ENCODE measurements at places on chromosomes 7 and 10.

DNA sequence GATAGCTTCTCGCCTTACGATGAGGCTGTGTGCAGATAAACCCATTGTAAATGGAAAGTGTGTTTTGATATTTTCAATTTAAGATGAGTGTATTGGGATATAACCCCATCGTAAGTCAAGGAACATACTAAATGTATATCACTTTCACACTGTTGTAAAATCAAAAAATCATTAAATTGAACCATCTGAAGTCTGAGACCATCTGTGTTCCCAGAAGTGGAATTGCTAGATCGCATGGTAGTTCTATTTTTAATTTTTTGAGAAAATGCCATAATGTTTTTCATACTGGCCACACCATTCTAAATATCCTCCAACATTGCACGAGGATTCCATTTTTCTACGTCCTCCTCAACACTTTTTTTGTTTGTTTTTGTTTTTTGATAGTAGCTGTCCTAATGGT lies 209.1 kb upstream of the MTPN start:
- DNase-seq = no peak

GRCh38 chr7:108167460-108167859 lies 37.3 kb upstream of the LAMB4 start:
- DNase-seq = no peak

- DNase-seq = no peak
These were observed 274.3 kb downstream of the CCDC3 start for GRCh38 chr10:12726971-12727831.

- no peak for DNase-seq
These were observed at the start of gene STAMBPL1 for GRCh38 chr10:88879534-88880281. Gene STAMBPL1 (plus strand): TSS chr10:88880245. CDS start chr10:88901709, 21,464 bp downstream.

- no peak for DNase-seq
These were observed 27.0 kb upstream of the GIMAP7 start for GRCh38 chr7:150487625-150488024.

DNA sequence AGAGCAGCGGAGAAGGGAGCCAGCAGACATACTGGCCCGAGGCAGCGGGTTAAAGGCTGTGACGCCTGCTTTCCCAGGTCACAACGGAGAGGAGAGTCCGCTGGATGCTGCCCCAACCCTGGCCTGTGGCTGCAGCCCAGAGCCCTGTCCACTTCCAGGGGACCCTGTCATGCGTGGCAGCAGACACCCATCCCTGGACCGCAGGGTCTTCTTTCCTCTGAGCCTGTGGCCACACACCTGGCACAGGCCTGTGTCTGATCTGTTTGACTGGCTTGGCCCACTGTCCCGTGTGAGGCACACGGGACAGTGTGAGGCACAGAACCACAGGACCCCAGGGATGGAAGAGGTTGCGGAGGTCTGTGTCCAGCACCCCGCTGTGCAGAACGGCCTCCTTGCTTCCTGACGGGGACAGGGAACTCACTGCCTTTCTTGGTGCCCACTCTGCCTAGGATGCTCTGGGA lies 42.4 kb downstream of the INSIG1 start:
- DNase-seq = no peak

DNA sequence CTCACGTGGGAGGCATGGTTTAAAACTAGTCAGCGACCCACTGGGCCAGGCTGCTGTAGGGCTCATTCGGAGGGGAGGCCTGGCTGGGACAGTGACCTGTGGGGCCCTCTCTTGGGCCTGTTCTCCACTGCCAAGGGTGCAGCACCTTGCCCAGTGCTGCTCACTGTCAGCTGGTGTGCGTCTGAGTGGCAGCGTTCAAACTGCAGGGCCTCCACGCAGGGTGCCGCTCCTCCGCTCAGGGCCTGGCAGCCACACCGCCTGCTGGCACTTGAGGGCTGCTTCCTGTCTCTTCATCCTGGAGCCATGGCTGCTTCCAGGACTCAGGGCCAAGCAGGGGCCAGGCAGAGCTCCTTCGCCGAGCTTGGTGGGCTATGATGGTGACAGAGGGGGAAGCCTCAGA lies 18.3 kb downstream of the ADAMTS14 start:
- DNase-seq = no peak

DNA sequence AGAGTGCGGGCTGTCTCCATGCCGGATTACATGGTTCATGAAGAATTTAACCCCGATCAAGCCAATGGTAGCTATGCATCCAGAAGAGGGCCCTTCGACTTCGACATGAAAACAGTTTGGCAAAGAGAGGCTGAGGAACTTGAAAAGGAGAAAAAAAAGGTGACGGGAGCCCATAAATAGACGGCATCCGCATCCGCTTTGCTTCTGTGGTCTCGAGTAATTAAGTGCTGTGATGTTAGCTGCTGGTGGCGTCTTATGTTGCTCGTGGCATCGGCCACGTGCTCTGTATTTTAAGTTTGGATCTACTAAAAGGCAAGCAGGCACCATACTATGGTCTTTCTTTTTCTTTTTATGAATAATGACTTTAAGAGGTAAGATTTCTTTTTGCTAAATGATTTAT lies 11.1 kb downstream of the C7orf57 start:
- DNase-seq = no peak

DNA sequence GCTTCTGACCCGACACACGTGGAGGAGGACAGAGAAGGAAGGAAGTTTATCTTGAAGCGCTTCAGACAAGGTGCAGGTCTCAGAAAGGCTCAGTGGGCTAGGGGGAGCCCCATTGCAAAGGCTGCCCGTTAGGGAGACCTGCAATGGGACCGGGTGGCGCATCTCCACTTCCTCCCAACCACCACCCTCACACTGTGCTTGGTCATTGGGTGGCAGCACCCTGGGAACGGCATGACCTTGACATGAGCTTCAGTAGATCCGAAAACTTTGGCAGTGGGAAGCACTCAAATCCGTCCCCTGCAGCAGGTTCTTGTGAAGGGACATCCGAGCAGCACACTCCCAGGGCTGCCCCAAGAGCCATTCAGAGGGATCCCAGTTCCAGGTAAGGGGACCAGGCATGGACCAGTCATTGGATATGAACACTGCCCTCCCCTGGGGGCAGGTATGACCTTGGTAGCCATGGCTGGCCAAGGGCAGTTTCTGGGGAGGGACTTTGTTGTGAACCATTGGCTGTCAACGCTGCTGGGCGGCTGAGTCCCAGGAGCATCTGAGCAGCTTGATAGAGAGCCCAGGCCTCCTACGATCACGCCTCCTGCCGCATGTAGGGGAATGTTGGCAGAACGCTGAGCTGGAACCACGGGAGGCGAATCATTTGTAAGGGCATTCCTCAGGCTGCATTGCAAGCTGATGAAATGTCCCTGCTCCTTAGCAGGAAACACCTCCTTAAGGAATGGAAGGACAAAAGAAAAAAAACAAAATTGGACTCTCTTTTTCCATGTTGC lies 31.7 kb downstream of the GALNTL5 start:
- DNase-seq = no peak

DNA sequence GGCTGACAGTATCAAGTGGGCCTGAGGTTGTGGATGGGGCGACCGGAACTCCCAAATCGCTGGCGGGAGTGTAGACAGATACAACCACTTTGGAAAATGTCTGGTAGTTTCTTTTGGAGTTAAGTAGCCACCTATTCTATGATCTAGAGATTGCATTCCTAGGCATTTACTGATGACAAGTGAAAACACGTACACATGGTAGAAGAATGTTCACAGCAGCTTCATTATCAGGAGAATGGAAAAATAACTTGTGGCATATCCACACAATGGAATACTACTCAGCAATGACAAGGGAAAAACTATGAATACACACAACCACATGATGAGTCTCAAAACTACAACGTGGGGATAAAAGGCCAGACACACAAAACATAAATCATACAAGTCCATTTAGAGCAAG lies 146.0 kb downstream of the MYOF start:
- no peak for DNase-seq

DNA sequence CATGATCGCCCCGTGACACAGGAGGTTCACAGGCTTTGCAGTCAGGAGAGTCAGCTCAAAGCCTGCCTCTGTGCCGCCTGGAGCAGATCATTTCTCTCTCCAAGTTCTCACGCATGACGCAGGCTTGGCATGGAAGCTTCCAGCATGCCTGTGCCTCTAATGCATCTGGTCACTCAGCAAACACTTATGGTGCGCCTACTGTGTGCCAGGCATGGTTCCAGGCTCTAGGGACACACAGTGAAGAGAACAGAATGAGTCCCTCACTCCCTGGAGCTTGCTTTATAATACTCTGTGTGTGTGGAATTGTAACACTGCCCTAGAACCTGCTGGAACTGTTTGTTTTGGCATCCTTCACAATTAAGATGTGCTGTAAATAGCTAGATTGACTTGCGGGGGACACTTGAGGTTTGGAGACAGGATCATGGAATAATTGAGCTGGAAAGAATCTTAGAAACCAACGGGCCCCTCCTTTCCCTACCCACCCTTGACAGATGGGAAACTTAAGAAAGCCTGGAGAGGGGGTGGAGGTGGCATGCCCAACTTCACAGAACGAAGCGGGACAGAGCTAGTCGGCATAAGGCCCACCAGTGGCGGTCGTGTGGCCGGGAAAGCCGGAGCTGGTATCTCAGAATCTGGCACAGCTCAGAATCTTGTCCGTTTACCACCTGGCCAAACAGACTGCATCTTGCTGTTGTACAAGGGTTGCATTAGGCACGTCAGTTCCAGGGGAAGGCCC lies 4.6 kb upstream of the MYH16 start:
- DNase-seq = no peak

GRCh38 chr10:5559642-5560141 lies 34.9 kb downstream of the CALML3 start:
- DNase-seq = no peak

- DNase-seq = no peak
These were observed 52.1 kb downstream of the PNLIPRP2 start for GRCh38 chr10:116672891-116673290.

DNA sequence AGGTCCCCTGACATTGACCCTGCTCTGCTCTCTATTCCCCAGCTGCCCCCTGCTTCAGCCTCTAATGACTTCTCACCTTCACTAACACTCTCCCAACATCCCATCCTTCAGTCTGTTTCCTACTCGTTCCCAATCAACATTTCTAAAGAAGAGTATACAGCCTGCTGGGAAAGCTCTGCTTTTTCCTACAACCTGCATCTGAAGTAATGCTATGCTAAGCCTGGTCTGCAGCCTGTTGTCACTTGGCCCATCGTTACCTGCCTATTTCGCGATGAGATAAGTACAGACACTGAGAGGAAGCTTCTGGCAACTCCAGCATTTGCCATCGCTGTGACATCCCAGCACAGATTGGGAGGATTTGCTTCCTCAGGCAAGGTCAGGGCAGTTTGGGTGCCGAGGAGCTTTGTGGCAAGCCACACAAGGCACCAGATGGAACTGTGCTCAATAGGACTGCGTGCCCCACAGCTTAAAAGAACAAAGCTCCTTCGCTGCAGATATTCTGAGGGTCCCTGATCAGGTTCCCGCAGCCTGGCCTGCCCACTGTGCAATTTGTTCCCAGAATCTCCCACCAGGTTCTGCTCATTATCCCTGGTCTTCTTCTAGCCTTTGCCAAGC lies 51.4 kb downstream of the PKD1L1 start:
- no peak for DNase-seq

- DNase-seq = no peak
These were observed 107.8 kb downstream of the GALNT17 start for GRCh38 chr7:71239586-71240268.

- no peak for DNase-seq
These were observed 4.9 kb upstream of the BLOC1S2 start for GRCh38 chr10:100291356-100291755.

DNA sequence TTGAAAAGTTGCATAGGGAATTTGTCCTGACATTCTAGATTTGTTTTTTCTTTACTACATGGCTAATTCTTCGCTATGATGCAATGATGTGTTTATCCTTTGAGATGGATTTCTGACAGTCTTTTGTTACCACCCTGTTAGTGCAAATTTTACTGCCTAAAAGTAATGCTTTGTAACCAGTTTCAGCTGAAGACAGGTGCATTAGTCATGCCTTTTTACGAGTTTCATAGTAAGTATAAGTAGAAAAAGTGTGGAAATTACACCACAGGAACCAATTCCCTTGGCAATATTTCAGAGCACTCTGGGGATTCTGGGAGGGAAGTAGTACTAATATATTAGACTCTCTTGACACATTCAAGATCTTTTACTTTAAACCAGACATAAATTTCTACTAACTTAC lies 257.8 kb upstream of the DKK1 start:
- DNase-seq = no peak

DNA sequence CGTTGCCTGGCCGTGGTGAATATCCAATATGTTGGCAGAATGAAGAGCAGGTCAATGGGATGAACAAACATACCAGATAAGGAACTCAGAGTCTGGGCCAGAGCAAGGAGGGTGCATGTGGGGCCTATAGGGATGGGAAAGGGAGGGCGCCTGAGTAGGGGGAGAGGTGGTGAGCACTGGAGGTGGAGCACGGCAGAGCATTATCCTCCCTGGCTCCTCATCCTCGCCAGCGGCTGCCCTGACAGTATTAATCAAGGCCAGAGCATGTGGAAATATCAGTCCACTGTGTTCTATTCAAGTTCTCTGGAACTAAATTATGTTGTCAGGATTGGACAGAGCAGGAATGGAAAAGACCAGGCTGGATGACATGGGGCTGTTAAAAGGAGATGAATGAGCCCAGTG lies 254.8 kb upstream of the ZMIZ1 start:
- DNase-seq = no peak

DNA sequence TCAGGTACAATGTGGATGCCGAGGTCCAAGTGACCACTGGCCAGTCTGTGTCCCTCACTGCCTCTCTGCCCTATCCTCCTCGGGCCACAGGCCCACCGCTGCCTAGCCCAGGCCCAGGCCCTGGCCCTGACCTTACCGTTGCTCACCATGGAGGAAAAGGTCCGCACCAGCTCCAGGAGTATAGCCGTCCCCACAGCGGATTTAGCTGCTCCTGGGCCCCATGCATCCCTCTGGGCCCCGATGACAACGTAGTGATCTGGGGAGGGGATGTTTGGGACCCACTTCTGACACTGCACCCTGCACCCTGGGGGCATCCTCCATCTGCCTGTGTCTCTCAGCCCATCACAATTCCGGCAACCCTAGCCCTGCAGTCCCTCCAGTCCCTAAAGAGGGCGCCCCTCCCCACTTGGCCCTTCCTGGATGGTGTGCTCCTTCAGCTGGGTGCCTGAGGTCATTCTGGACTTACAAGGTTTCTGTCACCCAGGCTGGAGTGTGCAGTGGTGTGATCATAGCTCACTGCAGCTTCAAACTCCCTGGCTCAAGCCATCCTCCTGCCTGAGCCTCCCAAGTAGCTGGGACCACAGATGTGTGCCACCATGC lies 12.1 kb downstream of the TFR2 start:
- no peak for DNase-seq

- DNase-seq = peak; percentile 89
These were observed 101.4 kb downstream of the SEMA3E start for GRCh38 chr7:83547526-83547925.

GRCh38 chr10:43437141-43437870 lies 395 bp downstream of the ZNF487 start:
- no peak for DNase-seq

- no peak for DNase-seq
These were observed at the start of gene KCNMA1 for GRCh38 chr10:77637532-77638320. Gene KCNMA1 (minus strand): TSS chr10:77637808.

- DNase-seq = peak; percentile 49
These were observed 13.0 kb downstream of the STK32C start for GRCh38 chr10:132294561-132295318.

GRCh38 chr10:96260014-96260413 lies 11.4 kb downstream of the BLNK start:
- DNase-seq = no peak

GRCh38 chr10:5583525-5584175 lies 58.9 kb downstream of the CALML3 start:
- DNase-seq = peak; percentile 87
